ENCODE measurements at places on chromosomes 16 and 17. TPM values are rescaled to one million over a fixed set of nuclear protein-coding genes. Genes with fewer than 3 reads are reported as not detected.

The CES3 gene
- total RNA-seq, result not detected

The ICAM2 gene
- 743 TPM for total RNA-seq

The SNX20 gene
- not detected for total RNA-seq

The AIPL1 gene
- not detected for total RNA-seq

The SLC5A2 gene
- not detected for total RNA-seq
